Stimulated activated CD8-positive, alpha-beta memory T cell treated with anti-CD3 and anti-CD28 coated beads, Interleukin-4, amount 100 ng/mL, for 4 hours (primary cell): ENCODE measurements at places on chromosomes 2 and 18.

DNA sequence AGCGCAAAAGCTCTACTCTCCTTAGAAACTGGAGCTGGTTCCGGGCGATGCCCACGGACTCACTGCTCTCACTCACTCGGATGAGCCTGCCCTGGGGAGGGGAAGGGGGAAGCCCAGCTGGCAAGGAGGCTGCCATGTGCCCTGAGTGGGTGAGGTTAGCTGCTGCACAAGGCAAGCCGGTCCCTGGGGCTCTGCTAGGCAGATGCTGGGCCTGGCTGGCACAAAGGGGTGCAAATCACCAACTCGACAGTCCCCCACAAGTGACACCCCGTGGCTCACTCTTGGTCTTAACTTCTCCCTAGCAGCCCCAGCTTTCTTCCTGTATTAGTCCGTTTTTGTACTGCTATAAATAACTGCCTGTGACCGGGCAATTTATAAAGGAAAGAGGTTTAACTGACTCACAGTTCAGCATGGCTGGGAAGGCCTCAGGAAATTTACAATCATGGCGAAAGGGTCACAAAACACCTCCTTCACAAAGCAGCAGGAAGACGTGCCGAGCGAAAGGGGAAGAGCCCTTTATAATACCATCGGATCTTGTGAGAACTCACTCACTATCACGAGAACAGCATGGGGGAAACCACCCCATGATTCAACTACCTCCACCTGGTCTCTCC lies 33.2 kb downstream of the ADCY3 start:
- no peak for DNase-seq

DNA sequence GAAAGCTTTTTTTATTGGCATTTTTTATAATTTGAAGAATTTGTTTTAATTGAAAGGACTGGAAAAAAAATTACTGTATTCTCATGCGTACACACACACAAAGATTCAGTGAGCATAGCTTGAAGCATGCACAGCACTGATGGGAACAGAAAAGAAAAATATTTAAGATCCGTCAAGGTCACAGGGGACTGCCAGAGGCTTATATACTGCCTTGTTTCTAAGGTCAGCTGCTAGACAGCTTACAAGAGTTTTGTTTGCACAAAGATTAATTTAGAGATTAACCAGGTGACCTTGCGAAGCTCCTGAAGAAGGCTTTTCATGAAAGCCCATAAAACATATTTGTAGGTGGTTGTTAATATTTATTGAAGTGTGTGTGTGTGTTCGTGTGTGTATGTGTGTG lies 396.3 kb downstream of the TRIB2 start:
- no peak for DNase-seq

DNA sequence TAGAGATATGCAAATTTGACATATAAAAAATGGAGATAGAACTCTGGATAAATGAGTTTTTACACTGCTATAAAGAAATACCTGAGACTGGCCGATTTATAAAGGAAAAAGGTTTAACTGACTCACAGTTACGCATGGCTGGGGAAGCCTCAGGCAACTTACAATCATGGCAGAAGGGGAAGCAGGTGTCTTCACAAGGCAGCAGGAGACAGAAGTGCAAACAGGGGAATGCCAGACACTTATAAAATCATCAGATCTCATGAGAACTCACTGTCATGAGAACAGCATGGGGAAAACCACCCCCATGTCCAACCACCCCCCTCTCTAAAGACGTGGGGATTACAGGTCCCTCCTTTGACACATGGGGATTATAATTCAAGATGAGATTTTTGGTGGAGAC lies 1540.2 kb upstream of the SLC39A10 start:
- no peak for DNase-seq

- no peak for DNase-seq
These were observed 125.0 kb upstream of the ARHGAP28 start for GRCh38 chr18:6604573-6604941.

- no peak for DNase-seq
These were observed 110.9 kb downstream of the GLI2 start for GRCh38 chr2:120846406-120847095.

GRCh38 chr2:12227941-12228608 lies 481.6 kb downstream of the LPIN1 start:
- no peak for DNase-seq

- DNase-seq = no peak
These were observed 306.6 kb upstream of the CYRIA start for GRCh38 chr2:16972276-16972675.

DNA sequence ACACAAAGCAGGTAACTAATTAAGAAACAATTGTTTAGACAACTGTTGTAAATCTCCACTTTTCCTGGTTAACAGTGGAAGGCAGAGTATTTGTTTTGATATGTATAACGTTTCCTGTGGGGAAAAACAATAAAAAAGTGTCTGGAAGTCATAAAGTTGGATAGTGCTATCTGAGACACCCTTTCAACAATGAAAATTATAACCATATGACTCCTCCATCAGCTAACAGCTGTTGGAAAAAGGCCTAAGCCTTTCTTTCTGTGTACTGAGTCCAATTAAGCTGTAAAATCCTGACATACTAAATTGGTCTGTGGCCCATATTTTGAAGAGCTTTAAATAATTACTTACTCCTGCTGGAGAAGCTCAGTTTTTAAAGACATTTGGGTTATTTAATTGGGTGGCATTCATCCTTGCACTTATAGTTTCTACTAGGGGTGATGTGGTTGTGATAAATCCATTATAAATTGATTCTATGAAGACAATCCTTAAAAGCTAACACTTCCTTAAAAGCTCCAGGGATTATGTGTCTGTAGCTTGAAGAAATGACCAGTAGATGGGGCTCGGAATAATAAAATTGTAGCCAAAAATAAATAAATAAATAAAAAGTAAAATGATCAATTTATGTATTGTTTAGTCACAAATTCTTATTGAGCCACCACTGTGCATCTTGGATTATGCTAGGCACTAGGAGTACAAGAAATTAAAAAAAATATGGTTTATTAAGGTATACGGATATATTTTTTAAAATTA lies 698.1 kb upstream of the NXPH2 start:
- DNase-seq = no peak

- no peak for DNase-seq
These were observed 41.6 kb downstream of the SEMA4F start for GRCh38 chr2:74695663-74696062.

GRCh38 chr18:11927497-11927896 lies 19.4 kb upstream of the MPPE1 start:
- no peak for DNase-seq

DNA sequence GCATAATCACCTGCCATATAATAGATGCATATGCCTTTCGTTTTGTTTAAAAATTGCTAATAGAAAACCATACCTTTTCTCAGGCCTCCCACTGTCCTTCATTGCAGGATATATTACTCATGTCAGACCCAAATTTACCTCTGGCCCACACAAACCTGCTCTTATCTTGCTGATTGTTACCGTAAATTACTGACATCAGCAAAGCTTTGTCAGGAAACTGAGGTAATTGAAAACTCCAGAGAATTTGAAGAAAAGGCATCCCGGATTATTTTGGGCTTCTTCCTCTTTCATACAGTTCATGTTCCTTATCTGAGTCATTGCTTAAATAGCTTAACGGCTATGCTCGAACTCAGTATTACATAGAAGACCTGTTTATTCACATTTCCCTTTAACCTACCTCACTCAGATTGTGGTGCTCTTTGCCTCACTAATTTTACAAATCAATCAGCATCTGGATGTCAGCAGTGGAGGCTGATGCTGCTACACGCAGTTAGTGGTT lies 145.7 kb downstream of the ZEB2 start:
- no peak for DNase-seq

DNA sequence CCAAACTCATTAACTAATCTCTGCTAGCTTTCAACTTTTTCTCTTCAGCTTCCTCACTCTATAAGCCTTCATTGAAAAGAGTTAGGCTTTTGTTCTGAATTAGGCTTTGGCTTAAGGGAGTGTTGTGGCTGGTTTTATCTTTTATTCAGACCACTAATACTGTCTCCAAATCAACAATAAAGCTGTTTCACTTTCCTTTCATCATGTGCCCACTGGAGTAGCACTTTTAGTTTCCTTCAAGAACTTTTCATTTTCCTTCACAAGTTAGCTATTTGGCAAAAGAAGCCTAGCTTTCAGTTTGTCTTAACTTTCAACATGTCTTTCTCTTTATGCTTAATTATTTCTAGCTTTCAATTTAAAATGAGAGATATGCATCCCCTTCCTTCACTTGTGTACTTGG lies 271.7 kb upstream of the FSIP2 start:
- DNase-seq = no peak

DNA sequence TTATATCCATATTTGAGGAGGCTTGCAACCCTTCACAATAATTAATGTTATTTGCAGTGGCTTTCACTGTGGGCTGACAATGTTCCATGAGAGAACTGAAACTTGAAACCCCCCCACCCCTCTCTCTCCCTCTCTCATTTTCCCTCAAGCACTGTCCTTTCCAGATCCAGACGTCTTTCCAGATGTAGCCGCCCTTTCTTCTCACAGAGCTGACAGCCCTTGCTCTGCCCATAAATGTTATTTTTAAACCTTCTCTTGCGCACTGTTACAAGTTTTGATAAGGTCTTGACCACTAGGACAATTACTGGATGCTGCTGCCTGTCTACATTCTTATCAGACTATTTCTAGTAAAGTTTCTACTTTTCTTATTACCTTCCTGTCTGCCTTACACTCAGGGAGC lies 91.4 kb upstream of the LINC00305 start:
- DNase-seq = no peak

DNA sequence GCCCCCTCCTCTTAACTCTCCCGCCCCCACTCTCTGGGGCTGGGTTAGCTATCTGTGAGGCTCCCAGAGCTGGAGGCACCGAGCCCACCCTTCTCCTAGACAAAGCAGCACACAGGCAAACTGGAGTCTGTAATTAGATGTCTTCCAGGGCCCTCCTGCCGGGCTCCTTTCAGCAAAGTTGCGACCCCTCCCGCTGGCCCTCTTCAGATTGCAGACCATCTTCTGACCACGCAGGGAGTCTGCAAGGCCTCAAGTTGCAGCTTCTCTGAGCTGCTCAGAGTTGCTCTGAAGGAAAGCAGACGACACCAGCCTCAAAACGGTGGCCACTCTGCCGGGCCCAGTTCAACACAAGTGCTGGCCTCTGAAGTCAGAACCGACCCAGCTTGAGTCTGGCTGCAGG lies 228.4 kb upstream of the COPS8 start:
- no peak for DNase-seq

GRCh38 chr2:112597537-112598322 lies 13.3 kb downstream of the CHCHD5 start:
- DNase-seq = no peak

DNA sequence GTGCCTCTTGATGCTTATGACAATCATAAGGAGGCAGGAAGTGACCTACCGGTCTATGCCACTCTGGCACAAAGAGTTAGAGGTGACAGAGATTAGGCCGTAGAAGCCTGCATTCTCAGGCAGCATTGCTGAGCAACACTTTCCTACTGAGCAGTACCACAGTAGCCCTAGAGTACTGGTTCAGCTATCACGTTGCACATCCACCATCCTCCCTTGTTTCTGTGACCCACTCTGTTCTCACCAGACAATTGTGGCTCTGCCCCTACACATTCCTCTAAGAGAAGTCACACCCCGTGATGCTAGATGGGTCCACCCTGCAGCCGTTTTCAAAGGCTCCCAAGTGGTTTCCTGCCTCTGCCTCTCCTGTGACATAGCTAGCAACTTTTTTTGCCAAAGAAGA lies 22.6 kb upstream of the SUCLG1 start:
- DNase-seq = no peak

DNA sequence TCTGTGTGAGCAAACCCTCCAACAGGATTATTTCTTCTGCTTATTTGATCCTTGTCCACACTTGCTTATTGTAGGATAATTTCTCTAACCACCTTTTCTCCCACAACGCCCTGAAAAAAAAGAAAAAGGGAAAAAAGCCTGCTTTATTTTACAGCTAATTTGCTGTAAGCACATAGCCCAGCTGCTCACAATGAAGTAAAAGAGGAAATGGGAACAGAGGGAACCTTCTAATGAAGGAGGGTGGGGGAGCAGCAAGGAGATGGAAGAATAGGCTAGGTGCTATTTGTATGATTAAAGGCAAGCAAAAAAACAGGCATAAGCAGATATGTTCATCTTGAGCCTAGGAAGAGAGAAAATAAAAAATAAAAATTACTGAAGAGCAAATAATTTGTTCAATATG lies 331.6 kb downstream of the TXNL1 start:
- DNase-seq = no peak
